Stimulated activated CD8-positive, alpha-beta memory T cell treated with anti-CD3 and anti-CD28 coated beads, Interleukin-7, amount 100 ng/mL, for 1 hour (primary cell): ENCODE measurements at places on chromosomes 1 and 21.

DNA sequence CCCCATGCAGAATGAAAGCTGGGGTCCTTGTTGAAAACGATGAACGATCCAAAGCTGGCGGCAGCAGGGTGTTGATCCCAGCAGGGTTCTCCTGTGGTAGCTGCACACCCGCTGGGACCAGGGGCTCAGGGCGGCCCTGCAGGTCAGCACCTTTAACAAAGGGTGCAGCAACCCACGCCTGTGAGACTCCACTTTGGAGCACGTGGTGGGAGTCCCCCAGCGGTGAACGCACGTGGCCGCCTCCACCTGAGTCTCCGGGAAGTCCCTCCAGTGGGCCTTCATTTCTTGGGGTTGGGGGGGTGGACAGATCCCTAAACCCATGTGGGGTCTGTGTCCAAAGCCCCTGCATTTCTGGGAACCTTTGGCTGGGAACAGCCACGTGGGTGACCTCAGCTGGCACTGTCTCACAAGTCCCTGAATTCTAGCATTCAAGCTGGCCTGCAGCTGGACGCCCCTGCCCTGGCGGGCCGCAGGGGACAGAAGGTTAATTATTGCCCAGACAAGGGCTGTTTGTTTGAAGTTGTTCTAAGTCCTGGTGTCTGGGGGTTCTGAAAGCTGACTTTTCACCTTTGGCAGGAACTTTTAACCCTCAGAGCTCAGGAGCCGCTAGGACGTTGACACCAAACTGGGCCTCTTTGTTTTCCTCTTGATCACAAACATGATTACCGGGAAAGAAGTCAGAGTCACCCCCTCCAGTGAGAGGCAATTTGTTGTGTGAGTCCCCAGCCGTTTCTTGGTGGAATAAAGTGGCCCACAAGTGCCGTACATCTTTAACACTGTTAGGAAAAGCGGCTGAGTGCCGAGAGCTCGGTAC is 64.5 kb downstream of the COL18A1 start:
- no peak for DNase-seq

GRCh38 chr1:53393325-53393792 is 65.5 kb upstream of the LRP8 start:
- DNase-seq = peak; percentile 56

DNA sequence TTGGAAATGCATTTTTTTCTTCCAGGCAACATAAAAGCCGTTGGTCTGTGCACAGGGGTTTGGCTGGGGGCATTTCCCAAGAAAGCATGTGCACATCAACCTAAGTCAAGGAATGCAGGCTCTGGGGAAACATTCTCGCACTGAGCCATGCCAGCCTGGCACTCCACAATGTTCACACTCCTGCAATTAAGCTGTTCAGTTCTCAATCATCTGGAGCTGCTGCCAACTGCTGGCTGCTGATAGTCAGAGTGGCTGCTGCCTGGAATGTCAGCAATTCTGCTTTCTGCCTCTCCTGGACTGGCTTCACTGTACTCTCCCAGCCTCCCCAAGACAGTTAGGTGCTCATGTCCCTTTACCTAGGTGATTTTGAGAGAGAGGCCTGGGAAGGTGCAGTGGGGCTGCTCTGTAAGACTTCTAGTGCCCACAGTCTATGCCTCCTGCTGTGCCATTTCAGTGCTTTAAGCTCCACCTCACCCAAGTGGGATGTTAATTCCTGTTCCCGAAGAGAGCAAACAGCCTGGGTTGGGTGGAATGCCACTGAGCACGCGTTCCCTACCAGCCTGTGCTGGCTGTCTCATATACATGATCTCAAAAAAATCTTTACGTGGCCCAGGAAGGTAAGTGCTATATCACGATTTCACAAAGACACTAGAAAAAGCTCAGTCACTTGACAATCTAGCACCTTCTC is 131.7 kb downstream of the BRINP2 start:
- no peak for DNase-seq

- no peak for DNase-seq
These were observed 58.6 kb downstream of the OLIG1 start for GRCh38 chr21:33128538-33128937.

- DNase-seq = no peak
These were observed at the start of gene FAM131C for GRCh38 chr1:16073490-16074119. Gene FAM131C, minus strand, starts transcription at chr1:16073651. Its CDS starts 209 bp downstream, at chr1:16073442.

DNA sequence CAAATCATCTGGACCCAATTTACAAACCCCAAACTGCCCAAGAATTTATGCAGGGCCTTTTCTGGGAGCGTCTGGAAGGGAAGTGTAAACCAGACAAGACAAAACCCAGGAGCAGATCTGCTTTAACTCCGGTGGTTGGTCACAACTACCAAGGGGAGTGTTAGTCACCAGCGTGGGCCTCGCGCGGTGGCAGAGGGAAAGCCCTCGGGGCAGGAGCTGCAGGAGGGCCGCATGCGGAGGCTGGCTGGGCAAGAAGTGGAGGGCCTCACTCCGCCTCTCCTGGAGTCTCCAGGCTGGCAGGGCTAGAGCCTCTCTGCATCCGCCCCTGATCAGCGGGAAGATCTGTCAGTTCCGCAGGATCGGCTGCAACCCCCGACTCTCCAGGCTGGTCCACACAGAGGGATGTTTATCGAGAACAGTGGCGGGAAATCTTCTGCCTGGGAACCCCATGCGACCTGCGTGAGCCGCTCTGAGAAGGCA is 2.0 kb downstream of the COL24A1 start:
- DNase-seq = no peak

- DNase-seq = no peak
These were observed 2.5 kb upstream of the C1QA start for GRCh38 chr1:22633697-22634463.

GRCh38 chr1:4674117-4674516 is 19.7 kb downstream of the AJAP1 start:
- DNase-seq = no peak

DNA sequence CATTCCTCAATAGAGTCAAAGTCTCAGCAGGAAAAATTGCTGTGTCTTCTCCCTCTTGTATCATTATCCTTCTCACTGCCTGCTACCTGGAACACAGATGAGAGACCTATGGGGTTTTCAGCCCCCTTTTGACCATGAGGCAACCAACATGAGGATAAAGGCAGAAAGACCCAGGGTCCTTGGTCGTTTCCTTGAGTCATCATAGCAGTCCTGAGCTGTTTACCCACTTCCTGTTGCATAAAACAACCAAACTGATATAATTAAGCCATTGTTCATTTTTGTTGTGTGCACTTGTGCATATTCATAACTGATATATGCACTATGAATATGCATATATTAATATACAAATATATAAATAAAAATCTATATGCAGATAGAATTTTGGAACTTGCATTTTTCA is 188.3 kb upstream of the MAP1LC3C start:
- DNase-seq = no peak

GRCh38 chr1:75725861-75726361 is 1.4 kb downstream of the ACADM start:
- DNase-seq = no peak

DNA sequence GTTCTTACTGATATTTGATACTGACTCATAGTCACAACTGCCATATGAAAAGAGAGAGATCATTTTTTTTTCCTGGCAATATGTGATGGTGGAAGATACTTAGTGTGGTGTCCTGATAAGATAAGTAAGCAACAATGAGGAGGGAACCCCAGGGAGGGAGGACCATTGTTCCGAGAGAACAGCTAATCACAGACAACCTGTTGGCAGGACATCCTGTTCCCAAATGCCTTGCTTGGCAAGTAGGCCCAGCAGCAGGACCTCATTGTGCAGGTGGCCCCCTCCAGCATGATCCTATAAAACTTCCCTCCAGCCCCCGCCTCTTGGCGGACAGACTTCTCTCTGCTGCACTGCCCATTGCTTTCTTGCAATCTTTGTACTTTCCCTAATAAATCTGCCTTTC is 329.4 kb upstream of the CHRM3 start:
- no peak for DNase-seq

DNA sequence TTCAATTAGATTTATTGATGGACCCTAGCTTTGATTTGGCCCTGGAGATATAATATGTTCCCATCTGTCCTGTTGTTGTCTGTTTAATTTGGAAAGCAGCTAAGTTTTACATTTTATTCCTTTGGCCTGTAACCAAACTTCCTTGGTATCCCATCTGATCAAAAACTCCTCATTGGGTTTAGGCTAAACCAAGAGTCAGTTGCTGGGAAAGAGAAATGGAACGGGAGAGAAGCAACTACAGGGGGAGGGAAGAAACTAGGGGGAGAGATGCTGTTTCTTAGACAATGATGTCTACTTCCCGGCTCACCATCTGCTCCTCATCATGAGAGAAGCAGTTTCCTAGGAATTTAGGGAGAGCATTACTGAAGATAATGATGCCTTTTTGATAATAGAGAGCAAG is 141.8 kb downstream of the SYT2 start:
- DNase-seq = no peak

- DNase-seq = no peak
These were observed 309.4 kb downstream of the NFIA start for GRCh38 chr1:61391730-61392129.

GRCh38 chr1:41020654-41021053 is 871 bp downstream of the SLFNL1 start:
- DNase-seq = no peak

GRCh38 chr1:180785291-180785690 is 127.4 kb upstream of the KIAA1614 start:
- no peak for DNase-seq

DNA sequence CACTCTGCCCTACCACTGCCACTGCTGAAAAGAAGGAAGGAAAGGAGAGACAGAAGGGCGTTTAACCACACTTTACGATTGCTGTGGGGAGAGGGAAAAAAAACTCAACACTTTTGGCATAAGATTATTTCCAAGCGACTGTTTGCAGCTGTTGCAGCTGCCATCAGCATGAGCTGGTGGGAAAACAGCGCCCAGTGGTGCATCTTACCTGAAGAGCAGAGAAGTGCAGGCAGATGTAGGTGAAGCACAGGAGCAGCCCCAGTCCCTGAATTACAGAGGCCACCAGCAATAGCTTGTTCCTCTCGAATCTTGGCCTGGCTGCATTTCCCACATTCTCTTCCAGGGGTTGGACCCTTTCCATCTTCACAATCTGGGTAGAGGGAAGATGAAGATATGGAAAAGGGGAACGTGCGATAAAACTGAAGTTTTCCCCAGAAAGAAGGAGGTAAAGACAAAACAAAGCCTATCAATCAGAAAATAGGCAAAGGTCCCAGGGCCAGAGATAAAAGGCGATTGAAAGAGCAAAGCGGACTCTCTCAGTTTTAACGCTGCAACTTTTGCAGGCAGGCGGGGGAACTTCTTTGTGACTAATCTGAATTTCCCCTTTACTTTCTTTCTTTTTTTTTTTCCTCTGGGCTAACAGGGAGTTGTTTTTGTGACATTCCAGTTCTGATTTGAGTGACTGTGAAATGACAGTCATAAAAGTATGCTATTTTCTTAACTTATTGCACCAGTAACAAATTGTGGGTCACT is at the start of gene TNFSF4:
TNFSF4 (minus strand) TSS at position 516 of the 753 bp plus-strand sequence; CDS start at position 361, 155 bp downstream.
- DNase-seq = no peak
